ENCODE measurements at places on chromosomes 7 and 10.

GRCh38 chr10:23413629-23414089 is 25.2 kb upstream of the OTUD1 start:
- no peak for DNase-seq

GRCh38 chr7:1196950-1197349 is 35.7 kb upstream of the UNCX start:
- DNase-seq, result no peak

- no peak for DNase-seq
Measured at GRCh38 chr10:88019753-88020152, 156.3 kb downstream of the PTEN start.

- no peak for DNase-seq
Measured at GRCh38 chr10:68462536-68462935, 9.2 kb downstream of the DNA2 start.

DNA sequence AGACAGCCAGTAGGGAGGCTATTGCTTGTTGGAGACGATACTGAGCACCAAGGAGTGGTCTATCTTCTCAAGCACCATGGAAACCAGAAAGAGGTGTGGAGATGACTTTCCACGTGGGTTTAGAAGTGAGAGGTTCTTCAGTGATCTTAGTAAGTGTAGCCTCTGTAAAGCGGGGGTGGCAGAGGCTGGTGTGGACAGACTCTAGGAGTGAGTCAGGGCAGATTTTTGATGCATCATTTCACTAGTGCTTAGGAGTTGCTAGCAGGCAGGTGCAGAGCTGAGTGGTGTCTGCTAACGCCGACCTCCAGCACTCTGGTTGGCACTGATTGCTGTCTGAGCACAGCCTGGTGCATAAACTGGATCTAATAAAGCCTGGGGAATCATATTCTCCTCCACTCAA is 78.4 kb upstream of the ADO start:
- DNase-seq, result no peak

GRCh38 chr10:209357-209756 is 74.1 kb downstream of the ZMYND11 start:
- DNase-seq, result no peak

- no peak for DNase-seq
Measured at GRCh38 chr7:151776446-151776845, 100.5 kb downstream of the PRKAG2 start.

DNA sequence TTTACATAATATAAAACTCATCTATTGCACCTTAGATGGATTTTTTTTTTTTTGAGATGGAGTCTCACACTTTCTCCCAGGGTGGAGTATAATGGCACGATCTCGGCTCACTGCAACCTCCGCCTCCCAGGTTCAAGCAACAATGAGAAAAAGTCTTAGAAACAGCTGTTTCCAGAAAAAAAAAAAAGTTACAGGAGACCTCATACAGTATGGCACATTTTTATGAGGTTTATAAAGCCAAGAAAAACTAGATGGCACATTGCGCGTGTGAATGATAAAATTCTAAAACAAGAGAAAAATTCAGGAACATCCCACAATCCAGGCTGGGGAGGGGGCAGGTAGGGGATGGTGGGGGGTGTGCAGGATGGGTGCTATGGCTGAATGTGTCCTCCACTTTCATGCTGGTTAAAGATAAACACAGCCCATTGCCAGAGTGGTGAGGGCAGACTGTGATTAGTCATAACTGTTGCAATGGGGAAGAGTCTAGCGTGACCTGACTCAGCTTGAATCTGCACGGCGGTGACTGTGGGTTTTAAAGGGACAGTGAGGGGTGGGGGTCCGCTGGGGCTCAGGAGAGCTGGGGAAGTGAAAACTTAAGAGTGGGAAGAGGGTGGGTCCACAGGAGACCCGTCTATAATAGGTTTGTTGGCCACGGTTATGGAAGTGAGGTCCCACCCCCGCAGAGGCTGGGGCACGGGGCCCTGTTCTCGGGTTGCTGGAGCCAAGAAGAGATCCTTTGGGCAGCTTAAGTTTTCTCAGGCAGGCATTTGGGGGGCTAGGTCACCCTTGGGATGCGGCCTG is 11.9 kb upstream of the LRRC27 start:
- DNase-seq, result no peak

GRCh38 chr10:48694371-48695030 is 9.8 kb downstream of the WDFY4 start:
- no peak for DNase-seq

DNA sequence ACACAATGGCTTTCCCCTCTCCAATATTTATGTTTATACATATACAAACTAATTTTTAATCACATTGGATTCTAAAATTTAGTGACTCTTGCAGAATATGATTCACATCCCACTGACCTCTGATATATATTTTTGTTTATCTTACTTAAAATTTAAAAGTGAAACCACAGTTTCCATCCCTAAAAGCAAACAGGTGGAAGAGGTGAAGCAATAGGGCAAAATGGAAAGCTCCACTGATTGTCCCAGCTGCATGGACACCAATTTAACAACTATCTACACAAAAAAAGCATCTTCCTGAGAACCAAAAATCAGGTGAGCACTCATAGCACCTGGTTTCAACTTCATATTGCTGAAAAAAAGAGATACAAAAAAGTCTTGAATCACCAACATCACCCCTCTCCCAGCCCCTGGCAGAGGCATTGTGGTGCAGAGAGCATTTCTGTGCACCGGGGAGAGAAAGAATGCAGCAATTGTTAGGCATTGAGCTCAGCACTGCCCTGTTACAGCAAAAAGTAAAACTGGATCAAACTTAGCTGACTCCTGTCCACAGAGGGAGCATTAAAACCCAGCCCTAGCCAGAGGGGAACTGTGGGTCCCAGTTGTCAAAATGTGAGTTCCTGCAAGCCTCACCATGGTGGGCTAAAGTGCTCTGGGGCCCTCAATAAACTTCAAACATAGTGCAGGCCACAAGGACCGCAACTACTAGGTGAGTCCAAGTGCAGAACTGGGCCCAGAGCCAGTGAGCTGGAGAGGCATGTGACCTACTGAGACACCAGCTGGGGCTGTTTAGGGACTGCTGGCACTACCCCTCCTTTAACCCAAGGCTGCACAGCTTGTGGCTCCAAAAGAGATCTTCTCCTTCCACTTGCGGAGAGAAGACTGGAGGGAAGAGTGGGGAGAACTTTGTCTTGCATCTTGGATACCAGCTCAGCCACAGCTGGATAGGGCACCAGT is 92.1 kb downstream of the SIRT1 start:
- DNase-seq, result no peak

Measured in tibial nerve (tissue), 4 donors.